Stimulated activated CD8-positive, alpha-beta memory T cell treated with anti-CD3 and anti-CD28 coated beads, Interleukin-7, amount 100 ng/mL, for 1 hour (primary cell): ENCODE measurements at places on chromosomes 6 and 20.

GRCh38 chr6:151962246-151962846 is 154.9 kb downstream of the ESR1 start:
- no peak for DNase-seq

GRCh38 chr20:58994390-58995159 is 12.5 kb downstream of the CTSZ start:
- DNase-seq: no peak

DNA sequence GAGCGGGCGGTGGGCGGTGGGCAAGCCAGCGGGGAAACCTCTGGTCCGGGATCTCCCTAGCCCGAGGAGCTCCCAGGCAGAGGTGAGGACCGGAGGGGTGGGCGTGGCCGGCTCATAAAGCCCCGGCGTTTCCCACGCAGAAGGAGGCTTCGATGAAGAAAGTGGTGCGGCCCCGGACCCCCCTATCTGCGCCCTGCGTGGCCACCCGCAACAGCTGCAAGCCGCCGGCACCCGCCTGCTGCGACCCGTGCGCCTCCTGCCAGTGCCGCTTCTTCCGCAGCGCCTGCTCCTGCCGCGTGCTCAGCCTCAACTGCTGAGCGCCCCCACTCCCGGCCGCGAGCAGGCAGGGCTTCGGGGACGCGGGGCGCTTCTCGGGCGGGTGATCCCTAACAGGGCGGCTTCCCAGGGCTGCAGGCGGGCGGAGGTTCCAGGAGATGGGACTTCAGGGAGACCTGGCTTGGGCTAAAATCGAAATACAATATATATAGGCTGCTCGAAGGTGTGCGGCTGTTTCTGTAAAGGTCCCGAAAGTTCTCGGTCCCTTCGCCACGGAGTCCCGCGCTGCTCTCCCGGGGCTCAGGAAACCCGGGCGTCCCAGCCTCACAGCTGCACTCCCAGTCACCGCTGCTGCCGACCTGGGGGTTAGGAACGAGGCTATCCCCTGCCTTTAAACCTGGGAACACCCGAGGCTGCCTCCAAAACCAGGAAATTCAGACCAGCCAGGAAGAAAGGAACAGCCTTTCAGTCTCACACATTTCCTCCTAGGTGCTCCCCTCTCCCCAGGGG is 27.8 kb downstream of the ASIP start:
- no peak for DNase-seq

- no peak for DNase-seq
These were observed 262.0 kb downstream of the CDC5L start for GRCh38 chr6:44649365-44650025.

DNA sequence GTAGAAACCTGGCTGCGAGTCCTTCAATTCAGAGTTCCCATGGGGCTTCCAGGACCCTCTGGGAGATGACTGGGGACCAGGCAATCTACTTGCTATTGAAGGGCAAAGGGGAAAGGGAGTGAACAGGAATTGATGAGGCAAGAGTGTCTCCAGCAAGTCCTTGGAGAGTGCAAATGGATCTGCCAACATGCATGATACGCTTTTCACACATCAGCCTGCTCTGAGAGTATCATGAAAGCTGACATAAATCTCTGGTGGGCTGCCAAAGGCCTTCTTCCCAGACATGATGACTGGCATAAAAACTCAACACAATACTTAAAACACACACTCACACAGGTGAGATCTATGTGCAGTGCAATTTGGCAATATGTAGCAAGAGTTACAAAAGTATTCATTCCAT is 759.1 kb downstream of the PTPRT start:
- DNase-seq: no peak

DNA sequence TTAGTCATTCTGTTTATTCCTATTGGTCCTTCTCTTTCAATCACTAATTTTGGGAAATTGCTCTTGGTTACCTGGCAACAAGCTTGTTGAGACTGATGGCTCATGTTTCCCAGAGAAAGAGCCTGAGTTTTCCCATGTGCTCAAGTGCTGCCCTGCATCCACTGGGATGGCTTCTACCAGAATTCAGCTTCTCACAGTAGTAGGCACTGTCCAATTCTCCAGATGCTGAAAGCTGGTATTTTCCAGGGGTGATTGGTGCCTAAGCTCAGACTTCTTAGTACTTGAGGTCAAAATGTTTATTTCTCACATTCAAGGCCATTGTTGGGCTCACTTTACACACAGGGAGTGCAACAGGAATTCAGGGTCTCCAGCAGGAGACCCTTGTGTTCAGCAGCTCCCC is 29.1 kb upstream of the SLC2A12 start:
- DNase-seq: no peak

GRCh38 chr20:60038400-60039008 is 80.3 kb downstream of the CDH26 start:
- DNase-seq: no peak

DNA sequence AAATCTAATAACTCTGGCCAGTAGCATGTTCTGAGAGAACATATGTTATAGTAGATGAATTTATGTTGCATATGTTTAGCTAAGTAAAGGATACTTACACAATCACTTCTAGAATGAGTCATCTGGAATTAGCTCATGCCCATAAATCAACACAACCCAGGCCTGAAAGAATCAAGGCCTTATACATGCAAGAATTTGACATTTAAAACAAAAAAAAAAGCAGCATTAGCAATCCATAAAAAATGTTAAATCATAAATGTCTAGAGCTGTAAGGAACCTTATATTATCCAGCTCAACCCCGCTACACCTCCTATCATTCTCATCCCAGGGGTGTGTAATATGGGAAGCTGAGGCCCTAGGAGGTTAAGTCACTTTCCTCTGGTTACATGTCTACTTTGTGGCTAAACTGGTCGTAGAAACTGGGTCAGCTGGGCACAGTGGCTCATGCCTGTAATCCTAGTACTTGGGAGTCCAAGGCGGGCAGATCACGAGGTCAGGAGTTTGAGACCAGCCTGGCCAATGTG is 105.2 kb upstream of the CARMIL1 start:
- DNase-seq: no peak

GRCh38 chr20:25310268-25310920 is 62.5 kb downstream of the PYGB start:
- no peak for DNase-seq

DNA sequence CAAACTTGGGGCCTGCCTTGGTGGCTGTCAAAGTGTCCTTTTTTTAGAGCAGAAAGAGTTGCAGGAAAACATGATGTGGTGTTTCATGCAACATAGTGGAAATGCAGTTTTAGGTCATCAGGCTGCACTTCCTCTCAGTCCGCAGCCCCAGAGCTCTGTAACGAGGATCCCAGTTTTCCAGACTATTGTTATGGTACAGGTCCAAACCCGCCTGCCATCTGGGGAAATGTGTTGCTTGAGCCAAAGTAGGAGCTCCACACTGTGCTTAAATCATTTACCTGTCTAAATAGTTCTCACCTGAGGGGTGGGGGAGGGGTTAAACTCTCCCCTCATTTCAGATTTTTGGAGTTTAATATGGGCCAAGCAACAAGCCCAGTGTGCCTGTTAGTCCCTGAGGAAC is 59.8 kb downstream of the GOPC start:
- DNase-seq: no peak

- no peak for DNase-seq
These were observed 278.9 kb downstream of the SMOC2 start for GRCh38 chr6:168719901-168720300.

DNA sequence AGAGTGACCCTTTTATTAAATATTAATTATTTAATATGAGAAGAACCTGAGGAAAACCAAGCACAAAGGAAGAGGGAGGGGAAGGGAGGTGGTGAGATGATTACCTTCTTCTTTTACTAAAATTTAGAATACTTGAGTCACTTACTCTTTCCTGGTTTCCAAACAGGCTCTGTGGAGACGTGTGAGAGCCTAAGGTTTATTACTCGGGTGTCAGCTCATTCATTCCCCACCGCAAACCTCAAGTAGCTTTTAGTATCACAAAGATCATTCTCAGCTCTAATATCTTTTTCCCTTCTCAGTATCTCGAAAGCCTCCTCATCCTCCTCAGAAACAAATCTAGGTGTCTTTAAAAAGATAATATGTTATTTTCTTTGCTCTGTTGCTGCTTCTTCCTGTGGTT is 497.2 kb upstream of the JARID2 start:
- DNase-seq: no peak

DNA sequence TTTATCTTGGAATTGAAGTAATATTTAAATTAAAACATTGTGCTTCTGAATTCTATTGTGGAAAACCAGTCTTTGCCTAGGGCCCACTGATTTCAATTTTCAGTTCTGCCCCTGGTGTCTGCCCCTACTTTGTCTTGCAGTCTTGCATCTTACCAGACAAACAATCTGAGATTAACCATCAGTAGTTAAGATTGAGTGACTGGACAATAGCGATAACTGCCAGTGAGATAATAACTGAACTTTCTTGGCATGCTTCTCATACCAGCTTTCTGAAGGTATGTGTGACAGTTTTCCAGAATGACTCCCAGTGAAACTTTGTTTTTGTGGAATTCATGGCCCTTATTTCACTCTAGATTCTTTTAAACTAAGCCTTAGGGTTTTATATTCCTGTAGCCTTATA is 53.5 kb downstream of the KCNQ5 start:
- no peak for DNase-seq

- no peak for DNase-seq
These were observed 76.1 kb downstream of the YTHDF1 start for GRCh38 chr20:63139837-63140236.

DNA sequence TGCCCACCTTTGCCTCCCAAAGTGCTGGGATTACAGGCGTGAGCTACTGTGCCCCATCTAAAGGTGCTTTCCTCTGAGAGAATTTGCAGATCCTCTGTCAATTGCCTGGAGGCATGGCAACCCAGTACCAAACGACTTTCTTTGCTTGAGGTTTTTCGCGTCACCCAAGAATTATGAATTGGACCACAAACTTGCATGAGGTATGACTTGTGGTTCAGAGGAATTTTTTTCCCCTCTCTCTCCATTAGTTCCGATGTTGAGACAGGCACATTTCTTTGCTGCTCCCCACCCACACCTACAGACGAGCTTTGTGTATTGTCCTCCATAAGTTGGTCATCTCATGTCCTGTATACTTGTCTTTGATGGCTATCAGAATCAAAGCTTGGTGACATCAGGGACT is 11.8 kb upstream of the SCAF8 start:
- no peak for DNase-seq

DNA sequence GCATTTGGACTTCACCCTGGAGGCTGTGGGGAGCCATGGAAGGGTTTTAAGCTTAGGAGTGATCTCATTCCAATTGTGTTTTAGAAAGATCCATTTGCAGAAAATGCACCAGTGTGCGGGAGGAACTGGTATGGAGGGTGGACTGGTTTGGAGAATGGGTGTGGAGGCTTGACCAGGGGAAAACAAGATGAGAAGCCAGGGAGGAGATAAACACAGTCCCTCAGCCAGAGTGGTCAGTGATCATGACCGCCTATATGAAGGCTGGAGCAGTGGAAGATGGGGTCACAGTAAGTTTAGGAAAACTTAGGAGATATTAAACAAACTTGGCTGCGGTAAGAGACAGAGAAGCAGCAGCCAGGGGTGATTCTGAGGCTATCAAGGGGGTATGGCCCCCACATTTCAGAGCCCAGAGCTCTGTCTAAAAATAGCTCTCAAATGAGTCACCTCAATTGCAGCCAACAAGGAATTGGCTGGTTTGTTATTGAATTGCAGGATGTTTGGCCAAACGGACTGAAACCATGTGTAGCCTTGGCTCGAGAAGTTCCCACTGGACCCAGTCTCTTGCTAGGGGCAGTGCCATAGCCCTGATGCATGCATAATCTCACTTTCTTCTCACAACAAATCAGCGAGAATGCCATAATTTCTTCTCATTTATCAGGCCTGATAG is 159.9 kb upstream of the TOP1 start:
- DNase-seq: no peak

GRCh38 chr6:109315341-109316110 is 66.7 kb downstream of the CD164 start:
- DNase-seq: no peak
